ENCODE measurements at places on chromosomes 12 and 14. TPM values are rescaled to one million over a fixed set of nuclear protein-coding genes. Genes with fewer than 3 reads are reported as not detected.

Gene EPYC
- not detected for total RNA-seq

Gene RNASE4
- total RNA-seq = 0.38 TPM

Gene CLEC4D
- total RNA-seq = not detected

Gene DACT1
- 26.2 TPM for total RNA-seq

Gene OTOGL
- 0.31 TPM for total RNA-seq

Gene UBR7
- total RNA-seq = 28.4 TPM

Gene RPL41
- total RNA-seq = 4,440 TPM

Gene IAPP
- not detected for total RNA-seq

Gene SLC6A13
- total RNA-seq = not detected

Gene BTBD6
- total RNA-seq = 11.6 TPM

Gene MYO1A
- total RNA-seq = 0.52 TPM

Measured in H1 (cell line).